Stimulated activated CD8-positive, alpha-beta memory T cell treated with anti-CD3 and anti-CD28 coated beads, Interleukin-2, amount 100 ng/mL, for 48 hours (primary cell): ENCODE measurements at places on chromosomes 5 and 9.

- DNase-seq: no peak
Measured at GRCh38 chr9:34496149-34496712, 26.6 kb downstream of the ENHO start.

DNA sequence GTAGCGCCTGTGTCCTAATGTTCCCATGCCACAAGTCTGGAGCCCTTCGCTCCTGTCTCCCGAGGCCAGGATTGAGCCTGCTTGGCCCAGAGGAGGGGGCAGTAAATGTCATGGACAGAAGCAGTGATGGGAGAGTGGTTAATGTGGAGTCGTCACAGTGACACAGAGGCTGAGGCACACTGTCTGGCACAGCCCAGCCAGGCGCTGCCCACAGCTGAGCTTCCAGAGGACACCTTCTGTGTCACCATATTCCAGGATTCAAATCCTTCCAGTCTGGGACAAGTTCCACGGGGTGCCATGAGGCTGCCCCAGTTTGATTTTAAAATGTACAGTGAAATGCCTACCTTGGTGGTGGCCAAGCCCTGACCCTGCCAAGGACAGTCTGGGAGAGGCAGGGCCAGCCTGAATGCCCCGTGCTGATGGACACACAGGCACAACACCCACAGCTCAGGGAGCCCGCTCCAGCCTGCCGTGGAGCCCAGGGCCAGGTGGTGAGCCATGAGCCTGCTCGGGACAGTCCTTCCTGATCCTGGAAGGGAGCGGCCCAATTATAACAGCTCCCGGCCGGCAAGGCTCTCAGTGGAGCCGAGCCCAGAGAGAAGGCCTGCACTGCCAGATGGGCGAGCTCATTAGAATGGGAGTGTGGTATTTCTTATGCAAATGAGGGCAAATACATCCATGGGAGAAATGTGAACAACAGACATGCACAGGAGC is 99.1 kb upstream of the RUFY1 start:
- no peak for DNase-seq

- no peak for DNase-seq
Measured at GRCh38 chr5:122341087-122341486, 29.1 kb downstream of the SNCAIP start.

DNA sequence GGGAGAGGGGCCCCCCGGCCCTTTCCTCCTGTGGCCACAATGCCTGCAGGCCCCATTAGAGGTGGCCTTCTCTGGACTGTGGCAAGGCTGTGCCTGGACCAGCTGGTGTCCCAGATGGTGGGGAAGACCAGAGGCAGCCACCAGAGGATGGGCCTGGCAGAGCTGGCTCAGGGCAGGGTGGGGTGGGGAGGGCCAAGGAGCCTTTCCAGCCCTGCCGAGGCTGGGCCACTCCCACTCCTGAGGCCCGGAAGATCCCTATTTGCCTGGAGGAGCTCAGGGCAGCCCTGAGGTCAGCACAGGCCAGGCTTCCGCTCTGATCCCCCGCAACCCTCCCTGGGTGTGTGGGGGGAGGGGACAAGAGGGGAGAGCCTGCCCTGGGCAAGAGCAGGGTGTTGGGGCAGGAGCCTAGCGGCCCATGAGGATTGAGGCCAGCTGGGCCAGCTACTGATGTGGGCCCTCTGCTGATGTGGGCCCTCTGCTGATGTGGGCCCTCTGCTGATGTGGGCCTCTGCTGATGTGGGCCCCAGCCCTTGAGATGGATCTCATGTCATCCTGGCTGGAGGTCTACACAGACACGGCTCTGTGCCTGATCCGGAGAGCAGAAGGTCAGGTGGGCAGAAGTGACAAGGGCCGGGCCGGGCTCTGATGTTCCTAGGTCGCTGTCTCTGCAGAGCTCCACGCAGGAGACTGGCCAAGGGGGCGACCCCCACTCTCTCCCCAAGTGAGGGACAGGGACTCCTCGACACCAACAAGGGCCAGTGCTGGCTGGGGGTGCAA is 6.0 kb downstream of the MRPS2 start:
- DNase-seq: no peak

GRCh38 chr5:39652036-39652435 is 227.3 kb upstream of the DAB2 start:
- DNase-seq: no peak
